ENCODE measurements at places on chromosomes 5 and 9.

GRCh38 chr5:168743617-168744016 lies 164.4 kb upstream of the PANK3 start:
- DNase-seq = no peak

DNA sequence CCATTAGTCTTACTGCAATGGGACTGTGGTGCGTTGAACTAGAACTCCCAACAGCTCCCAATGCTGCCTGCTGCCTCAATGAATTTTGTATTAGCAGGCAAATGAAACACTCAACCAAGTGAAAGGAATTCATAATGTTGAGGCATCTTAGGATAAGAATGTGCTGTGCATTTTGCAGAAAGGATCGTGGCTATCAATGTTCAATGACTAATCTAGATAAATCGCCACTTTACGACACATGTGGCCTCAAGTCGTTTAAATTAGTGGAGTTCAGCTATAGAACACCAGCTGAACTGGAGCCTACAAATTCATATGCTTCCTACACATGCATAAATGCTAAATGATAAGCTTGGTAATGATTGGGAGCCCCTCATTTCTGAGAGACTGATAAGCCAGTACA lies 318.4 kb downstream of the PSAT1 start:
- no peak for DNase-seq

- DNase-seq = no peak
Measured at GRCh38 chr5:5558638-5559527, 136.4 kb downstream of the ICE1 start.

- DNase-seq = peak; percentile 32
Measured at GRCh38 chr9:104740621-104741020, 6.9 kb upstream of the NIPSNAP3A start.

GRCh38 chr9:121976751-121977150 lies 116.4 kb downstream of the TTLL11 start:
- no peak for DNase-seq

GRCh38 chr5:153926201-153926600 lies 112.5 kb downstream of the FAM114A2 start:
- DNase-seq = no peak

DNA sequence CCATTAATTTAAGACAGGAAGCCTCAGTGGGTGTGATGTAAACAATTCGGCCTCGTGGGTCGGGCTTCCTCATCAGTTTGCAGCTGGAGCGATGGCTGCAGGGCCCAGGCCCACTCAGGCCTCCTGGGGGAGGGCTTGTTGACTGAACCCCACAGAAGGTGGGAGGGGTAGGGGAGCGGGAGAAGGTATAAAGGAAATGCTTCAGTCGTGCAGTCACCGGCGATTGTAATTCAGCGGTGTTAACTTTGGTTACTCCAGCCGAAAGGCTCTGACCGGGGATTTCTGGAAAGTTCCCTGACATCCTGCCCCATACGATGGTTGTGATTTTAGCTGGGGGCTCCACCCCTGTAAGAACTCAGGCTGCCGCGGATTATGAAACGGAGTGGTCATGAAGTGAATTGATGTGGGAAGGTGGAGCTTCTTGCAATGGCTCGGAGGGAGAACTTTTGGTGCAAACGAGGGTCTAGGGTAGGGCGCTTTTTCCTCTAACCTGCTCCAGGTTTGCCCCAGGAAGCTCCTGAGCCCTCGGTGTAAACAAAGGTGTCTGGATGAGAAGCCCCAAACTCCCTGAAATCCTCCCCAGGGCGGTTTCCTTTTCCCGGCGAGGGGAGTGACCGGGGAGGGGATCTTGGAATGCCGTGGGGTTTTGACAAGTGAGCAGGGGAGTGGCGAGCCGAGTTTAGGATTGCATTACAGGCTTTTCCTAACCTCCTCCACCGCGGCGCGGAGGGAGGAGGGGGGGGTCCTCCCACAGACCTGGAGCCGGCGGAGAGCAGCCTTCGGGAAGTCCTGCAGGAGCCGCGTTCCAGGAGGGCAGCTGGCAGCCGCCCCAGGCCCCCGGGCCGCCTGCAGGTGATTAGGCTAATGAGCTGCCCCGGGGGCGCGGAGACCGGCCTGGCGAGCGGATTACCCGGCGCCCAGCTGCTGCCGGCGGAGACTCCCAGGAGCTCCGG lies 215.5 kb downstream of the PDZD2 start:
- DNase-seq = no peak

DNA sequence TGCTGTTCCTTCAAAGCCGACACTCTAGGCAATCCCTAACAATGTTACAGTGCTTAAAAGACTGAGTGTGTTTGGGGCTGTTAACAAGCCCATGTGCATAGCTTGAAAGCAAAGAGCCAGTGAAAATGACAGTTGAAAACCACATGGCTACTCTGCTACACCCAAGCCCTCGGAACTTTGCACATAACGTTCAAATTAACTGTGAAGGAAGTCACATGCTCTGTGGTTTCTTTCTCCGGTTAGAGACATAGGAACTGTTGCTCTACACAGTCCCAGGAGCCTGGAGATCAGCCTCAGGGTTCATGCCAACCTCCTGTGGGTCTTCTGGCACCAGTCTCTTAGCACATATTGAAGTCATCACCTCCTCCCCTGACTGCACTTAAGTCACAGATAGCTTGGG lies 51.1 kb downstream of the C9orf152 start:
- DNase-seq = no peak

DNA sequence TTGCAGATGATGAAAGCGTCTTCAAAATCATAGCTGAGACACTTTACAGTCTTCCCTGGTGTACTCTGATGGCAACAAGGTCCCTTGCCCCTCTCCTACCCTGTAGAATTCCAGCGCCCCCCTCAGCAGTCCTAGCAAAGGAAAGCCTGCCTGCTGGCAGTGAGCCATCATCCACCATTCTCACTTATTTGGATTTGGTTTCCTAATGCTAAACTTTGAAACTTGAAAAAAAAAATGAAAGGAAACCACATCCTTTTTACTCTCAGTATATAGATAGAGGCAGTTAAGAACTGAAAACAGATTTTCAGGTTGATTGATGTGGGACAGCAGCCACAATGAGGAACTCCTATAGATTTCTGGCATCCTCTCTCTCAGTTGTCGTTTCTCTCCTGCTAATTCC lies at the start of gene GZMA:
Gene GZMA (plus strand): TSS at position 299 of the 400 bp plus-strand sequence. CDS start 37 bp downstream, at position 336.
- DNase-seq = no peak

DNA sequence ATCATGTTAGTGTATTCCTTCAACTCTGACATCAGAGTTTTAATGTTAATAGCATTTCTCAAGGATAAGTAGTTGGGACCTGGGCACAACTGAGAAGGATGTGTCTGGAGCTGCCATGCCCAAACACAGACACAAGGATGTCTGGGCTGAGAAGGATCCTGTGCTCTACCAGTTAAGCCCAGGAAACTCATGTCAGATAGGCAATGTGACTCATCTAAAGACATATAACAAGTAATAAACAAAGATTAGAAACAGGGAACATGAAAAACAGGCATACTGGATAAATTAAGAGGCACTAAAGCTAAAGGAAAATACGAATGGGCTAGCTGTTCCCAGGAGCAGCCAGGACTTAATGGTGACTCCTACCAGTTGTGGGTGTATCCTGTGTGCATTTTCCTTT lies 9.1 kb upstream of the EGFLAM start:
- DNase-seq = no peak

- no peak for DNase-seq
Measured at GRCh38 chr5:141050622-141051520, at the start of gene PCDHB1. Gene PCDHB1, plus strand, starts transcription at chr5:141051374. Its CDS starts 97 bp downstream, at chr5:141051471.

DNA sequence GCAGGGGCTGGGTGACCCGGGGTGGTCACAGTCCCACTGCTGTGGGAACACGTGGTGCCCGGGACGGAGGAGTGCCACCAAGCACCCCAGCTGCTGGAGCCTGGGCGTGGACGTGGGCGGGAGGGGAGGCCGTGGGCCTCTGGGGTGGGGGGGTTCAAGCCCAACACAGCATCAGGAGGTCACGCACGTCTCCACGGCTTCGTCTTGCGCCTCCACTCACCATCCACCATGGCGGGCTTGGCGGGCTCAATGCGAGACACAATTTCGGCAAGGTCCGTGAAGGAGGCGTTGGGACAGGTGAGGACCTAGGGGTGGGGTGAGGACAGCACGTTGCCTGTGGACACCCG lies 2.2 kb upstream of the NSMF start:
- DNase-seq = no peak

DNA sequence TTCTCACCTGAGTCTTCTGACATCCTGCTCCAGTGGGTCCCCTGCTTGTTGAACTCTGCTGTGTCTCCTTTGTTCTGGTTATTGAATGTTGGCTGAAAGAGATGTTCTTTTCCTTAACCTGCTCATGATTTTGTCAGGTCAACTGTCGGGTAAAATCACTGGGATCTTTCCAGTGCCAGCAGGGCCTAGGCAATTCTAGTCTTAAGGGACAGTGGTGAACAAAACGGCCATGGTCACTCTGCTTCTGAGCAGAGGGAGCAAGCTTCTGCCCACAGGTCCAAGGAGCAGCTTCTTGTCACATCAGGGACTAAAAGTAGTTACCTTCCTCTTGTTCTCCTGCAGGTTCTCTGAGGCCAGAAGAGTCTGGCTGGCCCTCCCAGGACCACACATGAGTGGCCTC lies 65.6 kb downstream of the SEC61B start:
- no peak for DNase-seq
